ENCODE measurements at places on chromosomes 7 and 10.

GRCh38 chr7:107173691-107174406 lies 5.0 kb downstream of the HBP1 start:
- no peak for DNase-seq

DNA sequence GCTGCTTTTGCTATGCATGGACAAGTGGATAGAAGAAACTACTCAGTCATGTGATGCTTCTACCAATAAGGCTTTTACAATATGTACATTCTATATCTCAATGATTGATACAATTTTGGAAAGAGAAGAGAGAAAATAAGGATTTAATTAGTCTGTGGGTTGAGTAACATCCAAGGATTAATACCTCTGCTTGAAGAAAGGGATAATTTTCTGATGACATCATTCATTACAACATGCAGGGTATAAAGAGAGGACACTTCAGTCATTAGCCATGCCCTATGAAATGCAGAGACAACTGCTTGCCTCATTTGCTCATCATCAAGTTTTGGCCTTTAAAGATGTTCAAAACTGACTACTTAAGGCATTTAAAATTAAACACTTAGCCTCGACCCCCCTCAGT lies 237.3 kb downstream of the AHR start:
- no peak for DNase-seq

GRCh38 chr10:132477066-132477397 lies 60.6 kb upstream of the INPP5A start:
- no peak for DNase-seq

- no peak for DNase-seq
These were observed 67.2 kb upstream of the FAM204A start for GRCh38 chr10:118409295-118409694.

DNA sequence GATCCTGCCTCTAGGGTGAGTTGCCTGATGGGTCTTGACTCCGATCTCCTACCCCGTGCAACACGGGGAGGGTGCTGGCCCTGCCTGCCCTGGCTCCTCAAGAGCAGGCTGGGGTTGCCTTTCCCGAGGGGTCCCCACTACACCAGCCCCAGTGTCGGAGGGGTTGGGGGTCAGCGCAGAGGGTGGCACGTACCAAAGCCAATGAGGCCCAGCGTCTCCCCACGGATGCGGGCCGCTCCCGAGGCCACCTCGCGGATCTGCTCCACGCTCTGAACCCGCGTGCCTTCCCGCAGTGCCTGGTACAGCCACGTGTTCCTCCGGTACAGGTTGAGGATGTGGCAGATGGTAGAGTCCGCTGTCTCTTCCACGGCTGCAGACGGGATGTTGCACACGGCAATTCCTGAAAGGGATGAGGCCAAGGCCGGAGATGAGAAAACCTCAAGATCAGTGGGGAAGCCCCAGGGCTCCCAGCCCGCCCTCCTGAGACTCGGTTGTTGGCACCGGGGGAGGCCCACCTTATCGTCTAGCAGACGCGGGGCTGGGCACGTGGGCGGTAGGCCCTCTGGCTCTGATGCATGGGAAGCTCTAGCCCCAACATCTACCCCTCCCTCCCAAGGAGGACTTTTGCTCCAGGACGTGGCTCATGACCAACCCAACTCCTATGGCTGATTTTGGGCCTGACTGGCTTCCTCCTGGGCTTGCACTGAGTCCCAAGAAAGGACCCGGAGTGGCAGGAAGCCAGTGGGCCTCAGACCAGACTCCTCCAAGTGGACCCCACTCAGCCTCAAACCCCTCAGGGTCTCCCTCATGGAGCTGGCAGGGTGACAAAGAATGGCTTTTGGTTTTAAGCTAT lies 56.1 kb downstream of the ZRANB1 start:
- no peak for DNase-seq

- DNase-seq = no peak
These were observed 2.0 kb downstream of the CLEC5A start for GRCh38 chr7:141944811-141945210.

All from HT1080 (cell line).